ENCODE measurements at places on chromosomes 11 and 22. TPM values are rescaled to one million over a fixed set of nuclear protein-coding genes. Genes with fewer than 3 reads are reported as not detected.

LRRN4CL gene
- total RNA-seq: 12.2 TPM

C11orf91 gene
- not detected for total RNA-seq

PTGDR2 gene
- total RNA-seq: 0.11 TPM

PRODH gene
- not detected for total RNA-seq

GTF2H1 gene
- 67.6 TPM for total RNA-seq

UBQLNL gene
- not detected for total RNA-seq

MYEOV gene
- 0.62 TPM for total RNA-seq

PGA5 gene
- not detected for total RNA-seq

TRIM21 gene
- 21.6 TPM for total RNA-seq

LTO1 gene
- 26.4 TPM for total RNA-seq

MAJIN gene
- total RNA-seq: not detected

TMEM45B gene
- not detected for total RNA-seq

SLC5A12 gene
- total RNA-seq: not detected

TREH gene
- under 0.01 TPM for total RNA-seq

GNAZ gene
- total RNA-seq: 11.6 TPM

MYOD1 gene
- total RNA-seq: 0.12 TPM

CHRM1 gene
- total RNA-seq: not detected

KIF18A gene
- 40.0 TPM for total RNA-seq

C22orf31 gene
- total RNA-seq: not detected

TMEM191B gene
- total RNA-seq: 0.12 TPM

ZFTA gene
- 17.5 TPM for total RNA-seq

FSHB gene
- not detected for total RNA-seq

SLC22A8 gene
- total RNA-seq: under 0.01 TPM

RPUSD4 gene
- 43.3 TPM for total RNA-seq

EHF gene
- not detected for total RNA-seq

SGSM1 gene
- total RNA-seq: under 0.01 TPM

SCARF2 gene
- 36.9 TPM for total RNA-seq

LYVE1 gene
- 0.22 TPM for total RNA-seq

CCDC15 gene
- 6.4 TPM for total RNA-seq

CD59 gene
- total RNA-seq: 431 TPM

VSIG10L2 gene
- total RNA-seq: 0.22 TPM

TIGD3 gene
- total RNA-seq: 0.37 TPM

MRGPRF gene
- total RNA-seq: 33.6 TPM

ACER3 gene
- total RNA-seq: 10.1 TPM

DBX1 gene
- not detected for total RNA-seq

TST gene
- total RNA-seq: 31.9 TPM

CBLIF gene
- total RNA-seq: not detected

TNNT3 gene
- not detected for total RNA-seq

APOL5 gene
- not detected for total RNA-seq

KDM4E gene
- not detected for total RNA-seq

All from uterine smooth muscle cell (primary cell).